NCI-H748 treated with DMSO at 0.1 percent for 48 hours (cell line): ENCODE measurements at places on chromosomes 5 and 9.
A peak's percentile ranks its signal among the peaks of the same experiment; 100 is the strongest.

GRCh38 chr5:140966293-140967225, at the start of gene PCDHAC2:
Gene PCDHAC2 (plus strand): TSS chr5:140966476. CDS start chr5:140966767, 291 bp downstream.
- DNase-seq = peak; percentile 57

- no peak for DNase-seq
These were observed 69.0 kb downstream of the MTAP start for GRCh38 chr9:21871256-21871975.

GRCh38 chr5:1004461-1005248, 3.9 kb upstream of the NKD2 start:
- DNase-seq = peak; percentile 62

- no peak for DNase-seq
These were observed 53.7 kb downstream of the MARCHF3 start for GRCh38 chr5:126976520-126977172.

- DNase-seq = no peak
These were observed 82.1 kb downstream of the RXRA start for GRCh38 chr9:134408389-134408788.

GRCh38 chr5:178496214-178496613, 94.0 kb downstream of the COL23A1 start:
- no peak for DNase-seq

DNA sequence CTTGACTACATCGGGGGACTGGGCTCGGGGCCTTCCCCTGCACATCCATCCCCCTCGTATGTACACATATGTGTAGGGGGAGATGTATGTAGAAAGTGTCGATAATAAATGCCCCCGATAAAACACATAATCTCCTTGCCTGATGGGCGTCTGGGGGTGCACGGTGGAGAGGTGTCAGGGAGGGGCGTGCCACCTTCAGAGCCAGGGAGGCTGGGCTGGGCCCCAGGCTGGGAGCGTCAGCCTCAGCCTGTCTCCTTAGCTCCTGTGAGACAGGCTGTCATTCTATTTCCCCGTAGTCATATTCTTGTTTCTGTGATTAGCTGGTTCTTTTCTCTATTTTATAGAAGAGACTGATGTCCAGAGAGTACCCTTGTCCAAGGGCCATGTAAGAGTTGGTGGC, 4.7 kb upstream of the RXRA start:
- DNase-seq = no peak

GRCh38 chr5:95966005-95966404, 4.4 kb upstream of the ELL2 start:
- peak; percentile 56 for DNase-seq

GRCh38 chr5:26601563-26601962, 436.8 kb downstream of the CDH9 start:
- DNase-seq = no peak

GRCh38 chr5:12214267-12215015, 310.2 kb upstream of the CTNND2 start:
- no peak for DNase-seq

DNA sequence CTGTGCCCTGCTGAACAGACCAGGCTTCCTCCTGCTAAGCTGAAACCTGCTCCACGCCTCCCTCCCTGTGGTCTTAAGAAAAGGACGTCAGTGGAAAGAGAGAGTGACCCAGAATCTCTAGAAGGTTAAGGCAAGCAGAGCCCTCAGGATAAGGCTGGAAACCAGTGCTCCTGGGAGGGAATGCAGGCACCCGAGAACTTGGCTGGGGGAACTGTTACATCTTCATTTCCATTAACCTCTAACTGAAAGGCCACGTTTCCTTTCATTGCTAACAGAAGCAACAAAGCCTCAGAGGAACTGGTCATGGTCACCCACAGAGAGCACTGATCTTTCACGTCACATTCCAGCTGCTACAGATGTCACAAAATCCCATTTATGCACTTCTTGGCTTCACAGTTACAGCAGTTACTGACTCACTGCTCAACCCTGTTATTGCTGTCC, 26.1 kb upstream of the AKNA start:
- no peak for DNase-seq
